ENCODE measurements at places on chromosomes 16 and 17. TPM values are rescaled to one million over a fixed set of nuclear protein-coding genes. Genes with fewer than 3 reads are reported as not detected.

TBC1D3G gene
- polyA plus RNA-seq = not detected

- no peak overlapping the region for H3K27ac ChIP-seq
- no peaks in the 10 kb centered on the region for H3K4me1 ChIP-seq
- no peaks in the 10 kb centered on the region for H3K27me3 ChIP-seq
- DNase-seq = no peak
These were observed 16.3 kb downstream of the DNAI2 start for GRCh38 chr17:74290340-74290739.

DNA sequence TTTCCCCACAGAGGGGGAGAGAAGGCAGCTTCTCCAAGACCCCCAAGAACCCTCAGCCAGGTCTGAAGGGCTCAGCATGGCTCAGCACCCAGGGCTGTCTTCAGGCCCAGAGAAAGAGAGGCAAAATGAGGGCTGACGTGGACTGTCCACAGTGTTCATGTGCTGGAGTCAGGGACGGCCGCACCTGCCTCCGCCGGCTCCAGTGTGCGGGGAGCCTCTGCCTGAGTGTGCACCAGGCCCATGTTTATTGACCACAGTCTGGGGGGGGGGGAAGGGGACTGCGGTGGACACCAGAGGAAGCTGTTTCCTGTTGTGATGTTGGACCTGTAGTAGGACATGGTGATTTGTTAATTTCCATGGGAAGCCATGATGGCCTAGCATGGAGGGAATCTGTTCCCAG lies 6.9 kb downstream of the MRM1 start:
- H3K27me3 ChIP-seq = no peaks in the 10 kb centered on the region
- no peak overlapping the region for H3K27ac ChIP-seq
- H3K36me3 ChIP-seq = no peaks in the 10 kb centered on the region
- no peak overlapping the region for H3K4me3 ChIP-seq

- no peak overlapping the region for H3K27ac ChIP-seq
- DNase-seq = no peak
- no peak overlapping the region for H3K4me3 ChIP-seq
- no peaks in the 10 kb centered on the region for H3K27me3 ChIP-seq
- peaks cover 3% of the 10 kb centered on the region for H3K4me1 ChIP-seq
These were observed 66.9 kb downstream of the IRX3 start for GRCh38 chr16:54219709-54220108.

SYT17 gene
- 0.39 TPM for polyA plus RNA-seq

GRCh38 chr16:89007371-89008249 lies 30.6 kb upstream of the CBFA2T3 start:
- DNase-seq = no peak
- no peaks in the 10 kb centered on the region for H3K36me3 ChIP-seq
- H3K27ac ChIP-seq = no peak overlapping the region
- H3K27me3 ChIP-seq = 0 out of 2 replicates have a peak, but pooled peaks cover 7% of the 10 kb centered on the region
- H3K4me1 ChIP-seq = no peaks in the 10 kb centered on the region

DNA sequence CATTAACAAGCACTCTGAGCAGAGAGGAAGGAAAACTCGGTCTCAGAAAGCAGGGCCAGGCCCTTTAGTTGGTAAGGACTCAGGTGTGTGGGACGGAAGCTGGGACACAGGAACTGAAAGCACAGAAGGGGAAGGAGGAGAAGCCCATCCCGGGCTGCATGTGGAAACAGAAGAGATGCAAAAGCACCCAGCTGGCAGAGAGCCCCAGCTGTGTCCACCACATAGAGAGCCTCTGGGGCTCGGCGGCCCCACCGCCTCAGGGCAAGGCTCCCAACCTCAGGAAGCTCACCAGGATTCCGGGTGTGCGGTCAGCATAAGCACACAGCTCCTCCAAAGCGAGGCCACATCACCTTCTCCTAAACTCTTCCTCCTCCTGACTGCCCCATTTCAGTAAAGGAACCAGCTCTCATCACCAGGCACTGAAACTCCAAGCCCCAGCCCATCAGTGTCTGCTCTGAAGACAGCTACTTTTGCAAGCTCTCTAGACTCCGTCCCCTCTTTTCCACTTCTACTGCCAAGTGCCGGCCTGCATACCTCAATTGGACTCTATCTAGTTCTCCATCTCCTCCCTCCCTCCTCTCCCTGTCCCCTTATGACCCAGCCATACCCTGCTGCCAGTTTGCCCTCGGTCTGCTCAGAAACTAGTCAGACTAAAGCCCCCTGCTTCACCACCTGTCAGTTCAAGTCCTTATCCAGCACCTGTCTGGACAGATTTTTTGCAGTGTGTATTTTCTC lies 6.0 kb downstream of the ST3GAL2 start:
- H3K4me3 ChIP-seq = peak overlapping the region; percentile 31
- peak; percentile 38 for DNase-seq
- H3K27me3 ChIP-seq = no peaks in the 10 kb centered on the region
- peak overlapping the region; percentile 82 for H3K27ac ChIP-seq

GRCh38 chr16:65373097-65373496 lies 251.2 kb upstream of the CDH11 start:
- no peaks in the 10 kb centered on the region for H3K27me3 ChIP-seq
- H3K36me3 ChIP-seq = no peaks in the 10 kb centered on the region

GRCh38 chr16:49970797-49971431 lies 54.1 kb upstream of the CNEP1R1 start:
- H3K27ac ChIP-seq = no peak overlapping the region
- no peak overlapping the region for H3K4me3 ChIP-seq
- no peak for DNase-seq
- H3K4me1 ChIP-seq = peaks cover 21% of the 10 kb centered on the region
- no peaks in the 10 kb centered on the region for H3K36me3 ChIP-seq
- H3K27me3 ChIP-seq = peaks cover 6% of the 10 kb centered on the region

CRYBA1 gene
- polyA plus RNA-seq = not detected

- peaks cover 11% of the 10 kb centered on the region for H3K27me3 ChIP-seq
- H3K4me3 ChIP-seq = no peak overlapping the region
- H3K4me1 ChIP-seq = no peaks in the 10 kb centered on the region
- no peak for DNase-seq
- no peak overlapping the region for H3K27ac ChIP-seq
These were observed 32.2 kb downstream of the ELAC2 start for GRCh38 chr17:12985431-12986293.

DNA sequence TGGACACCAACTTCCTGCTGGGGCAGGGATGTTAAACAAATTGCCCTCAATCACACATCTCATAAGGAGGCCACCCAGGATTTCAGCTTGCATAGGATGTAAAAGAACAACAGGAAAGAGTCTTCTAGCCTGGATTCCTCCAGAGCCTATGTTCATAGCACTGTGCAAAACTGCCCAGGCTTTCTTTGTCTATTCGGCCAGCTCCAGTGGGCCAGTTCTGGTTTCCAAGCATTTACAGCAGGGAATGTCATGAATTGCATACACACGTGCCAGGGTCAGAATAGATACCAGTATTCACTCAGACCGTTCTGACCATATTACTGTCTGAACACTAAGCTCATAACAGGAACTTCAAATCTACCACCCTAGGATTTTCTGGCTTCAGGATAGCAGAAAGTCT lies 273.2 kb downstream of the CDH8 start:
- H3K4me3 ChIP-seq = no peak overlapping the region
- no peak overlapping the region for H3K27ac ChIP-seq
- H3K27me3 ChIP-seq = no peaks in the 10 kb centered on the region

DNA sequence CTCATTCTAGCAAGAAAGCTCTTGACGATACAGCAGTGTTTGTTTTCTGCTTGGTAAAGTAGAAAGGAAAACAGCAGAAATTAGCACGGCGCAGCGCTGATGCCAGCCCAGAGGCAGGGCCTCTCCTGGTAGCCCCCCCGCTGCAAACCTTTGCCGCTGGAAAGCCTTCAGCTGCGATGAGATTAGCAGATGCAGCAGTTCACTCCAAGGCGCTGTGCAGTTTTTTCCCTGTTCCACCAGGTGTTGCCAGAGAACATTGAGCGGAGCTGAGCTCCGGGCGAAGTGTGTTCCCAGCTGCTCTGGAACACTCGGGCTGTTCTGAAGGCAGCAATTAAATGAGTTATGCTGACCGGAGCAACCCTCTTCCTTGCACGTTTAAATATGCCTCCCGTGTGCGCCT lies 72.5 kb downstream of the RBFOX1 start:
- peaks cover 8% of the 10 kb centered on the region for H3K4me1 ChIP-seq
- no peak overlapping the region for H3K4me3 ChIP-seq
- H3K27me3 ChIP-seq = no peaks in the 10 kb centered on the region
- peak; percentile 46 for DNase-seq
- H3K27ac ChIP-seq = no peak overlapping the region
- no peaks in the 10 kb centered on the region for H3K36me3 ChIP-seq

GPR139 gene
- not detected for polyA plus RNA-seq

DNA sequence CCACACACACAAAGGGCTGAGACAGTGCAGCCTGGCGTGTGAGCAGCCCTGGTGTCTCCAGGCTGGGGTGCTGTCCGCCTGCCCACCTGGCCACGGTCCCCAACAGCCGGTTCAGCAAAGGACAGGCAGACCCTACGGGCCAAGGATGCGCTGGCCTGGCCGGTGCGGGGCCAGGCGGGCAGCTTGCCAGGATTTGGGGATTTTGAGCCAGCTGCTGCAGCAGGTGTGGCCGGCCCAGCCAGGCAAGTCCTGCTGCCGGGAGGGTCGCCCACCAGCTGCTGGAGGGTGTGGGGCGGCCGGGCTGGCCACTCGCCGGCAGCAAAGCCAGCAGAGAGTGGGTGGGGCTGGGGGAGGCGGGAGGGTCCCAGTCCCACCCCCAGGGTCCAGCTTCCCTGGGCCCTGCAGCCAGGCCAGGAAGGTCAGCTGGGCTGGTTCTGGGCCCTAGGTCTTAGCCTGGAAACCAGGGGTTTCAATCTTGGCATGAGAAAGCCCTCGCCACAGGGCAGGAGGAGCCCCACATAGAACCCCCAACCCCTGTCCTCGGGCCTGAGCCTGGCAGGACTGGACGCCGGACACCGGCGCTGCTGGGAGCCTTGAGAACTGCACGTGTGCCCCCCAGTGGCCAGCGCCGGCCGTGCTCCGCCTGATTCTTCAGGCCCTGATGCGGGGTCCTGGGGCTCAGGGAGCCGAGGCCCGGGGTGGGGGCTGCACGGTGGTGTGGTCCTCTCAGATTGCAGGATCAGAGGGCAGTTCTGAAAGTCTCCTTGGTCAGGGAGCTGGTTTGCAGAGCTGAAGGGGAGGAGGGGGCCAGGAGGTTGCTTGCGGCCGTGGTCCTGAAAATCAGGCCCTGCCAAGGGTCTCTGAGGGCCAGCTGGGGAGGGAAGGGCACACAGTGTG lies 17.6 kb upstream of the SSTR5 start:
- peak; percentile 91 for DNase-seq
- peaks cover 26% of the 10 kb centered on the region for H3K27me3 ChIP-seq
- H3K27ac ChIP-seq = no peak overlapping the region
- H3K36me3 ChIP-seq = no peaks in the 10 kb centered on the region

SPATA32 gene
- not detected for polyA plus RNA-seq

- H3K27ac ChIP-seq = no peak overlapping the region
- H3K4me1 ChIP-seq = peaks cover 16% of the 10 kb centered on the region
- no peak for DNase-seq
- peaks cover 9% of the 10 kb centered on the region for H3K36me3 ChIP-seq
These were observed 9.0 kb downstream of the NAT9 start for GRCh38 chr17:74767111-74767516.

- no peak for DNase-seq
- no peak overlapping the region for H3K4me3 ChIP-seq
- peaks cover 36% of the 10 kb centered on the region for H3K36me3 ChIP-seq
- no peaks in the 10 kb centered on the region for H3K4me1 ChIP-seq
These were observed 37.2 kb downstream of the MEAK7 start for GRCh38 chr16:84467256-84467655.

GRCh38 chr17:72046643-72047612 lies 73.9 kb upstream of the SOX9 start:
- H3K27ac ChIP-seq = no peak overlapping the region
- H3K4me1 ChIP-seq = no peaks in the 10 kb centered on the region
- H3K36me3 ChIP-seq = no peaks in the 10 kb centered on the region
- no peak overlapping the region for H3K4me3 ChIP-seq
- H3K27me3 ChIP-seq = peaks cover 7% of the 10 kb centered on the region
- no peak for DNase-seq

TBC1D3E gene
- polyA plus RNA-seq = not detected

GRAPL gene
- polyA plus RNA-seq = not detected

DNA sequence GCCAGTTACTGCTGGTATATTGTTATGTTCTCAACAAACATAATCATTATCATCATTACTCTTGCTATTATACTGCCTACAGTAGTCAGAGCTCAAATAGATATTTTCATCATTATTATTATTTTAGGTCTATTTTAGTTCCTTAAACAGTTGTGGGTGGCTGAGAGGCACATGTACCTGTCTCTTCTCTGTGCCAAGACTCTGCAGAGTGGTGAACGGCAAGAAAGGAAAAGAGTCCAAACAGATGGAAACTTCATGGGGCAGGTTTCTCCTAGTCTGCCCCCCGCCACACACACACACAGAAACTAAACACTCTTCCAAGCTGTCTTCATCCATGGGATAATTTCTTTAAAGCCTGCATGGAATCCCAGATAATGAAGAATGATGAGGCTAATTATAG lies 77.7 kb upstream of the CLEC3A start:
- DNase-seq = no peak
- H3K4me1 ChIP-seq = no peaks in the 10 kb centered on the region
- H3K27me3 ChIP-seq = no peaks in the 10 kb centered on the region
- H3K4me3 ChIP-seq = no peak overlapping the region

- H3K4me3 ChIP-seq = no peak overlapping the region
- no peaks in the 10 kb centered on the region for H3K4me1 ChIP-seq
- H3K27me3 ChIP-seq = no peaks in the 10 kb centered on the region
- H3K27ac ChIP-seq = no peak overlapping the region
These were observed 55.3 kb downstream of the NUP88 start for GRCh38 chr17:5364156-5364555.

DNA sequence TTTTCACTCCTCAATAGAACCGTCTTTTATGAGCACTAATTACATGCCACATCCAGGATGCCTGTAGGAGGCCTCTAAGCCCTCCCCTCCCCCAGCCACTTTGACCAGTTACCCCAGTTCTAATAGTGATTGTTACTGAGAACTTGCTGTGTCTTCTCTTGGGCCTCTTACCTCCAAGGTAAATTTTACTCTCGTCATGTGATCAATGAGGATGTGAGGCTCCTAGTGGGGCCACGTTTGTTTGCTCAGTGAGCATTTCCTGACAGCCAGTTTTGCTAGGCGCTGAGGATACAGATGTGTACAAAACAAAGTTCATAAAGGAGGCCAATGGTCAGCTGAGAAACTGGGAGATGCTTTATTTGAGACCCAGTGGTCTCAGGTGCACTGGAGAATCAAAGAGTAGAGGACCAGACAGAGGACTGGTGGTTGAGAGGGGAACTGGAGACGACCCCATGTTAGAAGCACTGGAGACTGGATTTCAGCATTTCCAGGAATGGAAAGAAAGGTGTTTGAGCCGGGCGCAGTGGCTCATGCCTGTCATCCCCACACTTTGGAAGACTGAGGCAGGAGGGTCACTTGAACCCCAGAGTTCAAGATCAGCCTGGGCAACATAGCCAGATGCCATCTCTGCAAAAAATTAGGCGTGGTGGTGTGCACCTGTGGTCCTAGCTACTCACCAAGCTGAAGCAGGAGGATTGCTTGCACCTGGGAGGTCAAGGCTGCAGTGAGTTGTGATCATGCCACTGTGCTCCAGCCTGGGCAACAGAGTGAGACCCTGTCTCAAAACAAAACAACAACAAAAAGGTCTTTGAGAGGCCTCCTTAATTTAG lies 2.6 kb downstream of the ATP2C2 start:
- H3K4me3 ChIP-seq = no peak overlapping the region
- DNase-seq = no peak
- peaks cover 80% of the 10 kb centered on the region for H3K27me3 ChIP-seq

ZNRF1 gene
- polyA plus RNA-seq = 20.6 TPM

CDH15 gene
- 0.08 TPM for polyA plus RNA-seq

NPTX1 gene
- 0.16 TPM for polyA plus RNA-seq

KRT15 gene
- polyA plus RNA-seq = 16.9 TPM

SOX15 gene
- 1.3 TPM for polyA plus RNA-seq

- no peak overlapping the region for H3K27ac ChIP-seq
- DNase-seq = no peak
- H3K36me3 ChIP-seq = no peaks in the 10 kb centered on the region
- no peak overlapping the region for H3K4me3 ChIP-seq
These were observed 7.3 kb upstream of the PRDM7 start for GRCh38 chr16:90084215-90084950.

CA4 gene
- 0.15 TPM for polyA plus RNA-seq
